Activated T-cell treated with anti-CD3 and anti-CD28 coated beads for 4 hours (primary cell): ENCODE measurements at places on chromosomes 1 and 21.
A peak's percentile ranks its signal among the peaks of the same experiment; 100 is the strongest.

DNA sequence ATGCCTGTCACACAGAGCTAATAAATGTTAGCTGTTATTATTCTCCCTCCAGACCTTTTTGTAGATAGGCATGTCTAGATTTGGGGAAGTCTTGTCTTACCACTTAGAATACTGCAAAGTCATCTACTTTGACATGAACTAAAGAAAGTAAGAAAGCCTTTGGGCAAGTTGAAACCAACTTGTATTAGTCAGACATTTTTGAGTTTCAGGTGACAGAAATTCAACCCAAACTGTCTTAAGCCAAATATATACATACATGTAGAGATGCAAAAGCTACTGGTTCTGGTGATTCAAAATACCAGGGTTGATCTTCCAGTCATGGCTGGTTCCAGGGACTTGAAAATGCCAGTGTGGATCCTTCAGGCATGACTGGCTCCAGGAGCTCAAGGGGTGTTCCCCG, 276.8 kb upstream of the TMEM51 start:
- no peak for DNase-seq

GRCh38 chr1:9128166-9128519, 759 bp downstream of the GPR157 start:
- DNase-seq, result no peak

DNA sequence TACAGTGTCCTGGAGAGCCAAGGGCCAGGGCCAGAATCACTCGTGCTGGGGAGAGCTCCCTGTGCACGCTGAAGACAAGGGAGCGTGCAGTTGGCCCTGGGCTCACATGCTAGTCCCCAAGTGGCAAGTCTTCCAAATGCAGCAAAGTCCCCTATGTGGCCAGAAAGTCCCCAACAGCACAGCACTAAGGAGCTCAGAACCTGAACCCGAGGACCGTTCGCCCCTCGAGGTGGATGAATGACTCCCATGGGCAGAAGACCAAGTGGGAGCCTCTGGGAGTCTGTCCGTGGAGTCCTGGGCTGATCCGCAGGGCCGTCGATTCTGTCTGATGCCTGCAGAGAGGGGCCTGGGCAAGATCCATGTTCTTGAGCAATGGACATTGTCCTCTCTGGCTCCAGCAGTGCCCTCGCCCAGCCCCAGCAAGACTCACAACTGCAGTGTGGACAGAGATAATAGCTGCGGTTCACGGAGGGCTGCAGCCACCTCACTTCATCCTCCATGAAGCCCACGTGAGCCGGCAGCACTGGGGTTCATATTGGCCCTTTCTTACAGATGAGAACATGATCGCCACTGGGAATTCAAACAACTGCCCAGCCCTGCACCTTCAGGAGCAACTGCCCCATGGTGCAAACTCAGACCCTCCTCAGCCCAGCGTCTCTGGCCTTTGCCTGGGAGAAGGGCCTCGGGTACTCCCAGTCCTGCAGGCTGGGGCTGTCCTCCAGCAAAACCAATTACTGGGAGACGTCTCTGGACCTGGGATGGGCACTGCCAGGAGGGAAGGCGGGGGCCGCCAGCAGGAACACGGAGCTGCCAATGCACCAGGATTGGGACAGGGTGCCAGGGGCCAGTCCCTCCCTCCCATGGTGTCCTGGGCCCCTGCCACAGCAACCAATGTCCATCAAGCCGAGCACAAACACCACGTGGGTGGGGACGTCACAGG, 243.7 kb downstream of the NPHP4 start:
- no peak for DNase-seq

GRCh38 chr1:11955221-11955620, 20.7 kb downstream of the PLOD1 start:
- no peak for DNase-seq

DNA sequence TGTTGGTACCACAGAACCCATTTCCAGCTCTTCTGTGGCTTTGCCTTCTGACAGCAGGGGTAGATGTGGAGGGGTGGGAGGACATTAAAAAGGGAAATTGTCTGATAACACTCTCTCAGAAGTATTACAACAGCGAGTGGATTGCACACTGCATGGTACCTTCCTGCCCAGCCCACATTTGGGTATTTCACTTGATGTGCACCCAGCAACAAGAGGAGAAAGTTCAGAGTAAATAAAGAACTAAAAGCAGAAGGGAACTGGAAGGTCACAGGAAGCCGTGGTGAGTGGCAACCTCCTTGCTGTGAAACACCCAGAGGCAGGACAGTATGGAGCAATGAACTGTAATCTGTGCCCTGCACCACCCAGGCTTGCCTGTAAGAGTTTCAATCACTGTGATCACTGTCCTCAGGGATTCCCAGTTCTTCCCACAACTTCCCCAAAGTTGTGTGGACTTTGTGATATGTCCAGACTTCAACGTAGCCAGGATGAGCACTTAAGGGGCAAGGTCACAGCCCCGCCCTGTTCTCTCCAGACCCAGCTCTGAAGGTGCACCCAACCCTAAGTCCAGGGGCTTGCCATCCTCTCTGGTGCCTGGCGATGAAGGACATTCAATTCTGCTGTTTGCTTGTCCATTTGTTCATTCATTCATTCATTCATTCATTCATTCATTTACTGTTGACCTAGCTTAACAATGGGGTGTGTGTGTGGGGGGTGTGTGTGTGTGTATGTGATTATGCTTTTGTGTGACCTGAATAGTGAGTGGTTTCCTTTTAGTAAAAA, 18.7 kb upstream of the F5 start:
- peak; percentile 19 for DNase-seq

- DNase-seq, result no peak
Observed at GRCh38 chr1:30299393-30299792, 424.0 kb downstream of the MATN1 start.

- DNase-seq, result no peak
Observed at GRCh38 chr1:89739013-89739843, 81.6 kb upstream of the LRRC8D start.

- no peak for DNase-seq
Observed at GRCh38 chr1:159591981-159592380, 4.4 kb downstream of the APCS start.

- DNase-seq, result no peak
Observed at GRCh38 chr1:9166289-9167235, 37.7 kb upstream of the GPR157 start.

DNA sequence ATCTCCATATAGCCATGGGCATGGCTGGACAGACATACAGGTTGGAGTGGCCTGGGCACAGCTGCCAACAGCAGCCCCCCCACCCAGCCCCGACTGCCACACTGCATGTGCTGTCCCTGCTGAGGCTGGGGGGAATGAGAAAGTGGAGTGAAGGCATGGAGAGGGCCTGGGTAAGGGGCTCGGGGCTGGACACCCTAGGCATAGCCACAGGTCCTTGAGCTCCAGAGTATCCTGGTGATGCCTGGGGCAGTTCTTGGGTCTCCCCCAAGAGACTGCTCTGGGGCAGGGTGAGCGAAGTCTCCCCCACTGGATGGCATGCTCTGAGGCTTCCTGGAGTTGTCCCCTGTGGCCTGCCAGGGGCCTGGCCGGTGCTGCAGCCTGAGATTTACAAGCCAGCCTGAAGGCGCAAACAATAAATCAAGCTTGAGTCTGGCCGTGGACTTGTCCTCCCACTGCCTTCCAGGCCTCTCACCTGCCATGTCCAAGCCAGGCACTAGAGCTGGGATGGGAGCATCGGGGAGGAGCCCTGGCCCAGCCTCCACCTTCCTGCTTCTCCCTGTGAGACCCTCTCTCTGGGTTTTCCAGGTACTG, 53.6 kb downstream of the FOXO6 start:
- DNase-seq, result no peak

- DNase-seq, result no peak
Observed at GRCh38 chr1:222706815-222707214, 5.5 kb downstream of the AIDA start.

- DNase-seq, result no peak
Observed at GRCh38 chr1:216387782-216388181, 35.5 kb downstream of the USH2A start.

DNA sequence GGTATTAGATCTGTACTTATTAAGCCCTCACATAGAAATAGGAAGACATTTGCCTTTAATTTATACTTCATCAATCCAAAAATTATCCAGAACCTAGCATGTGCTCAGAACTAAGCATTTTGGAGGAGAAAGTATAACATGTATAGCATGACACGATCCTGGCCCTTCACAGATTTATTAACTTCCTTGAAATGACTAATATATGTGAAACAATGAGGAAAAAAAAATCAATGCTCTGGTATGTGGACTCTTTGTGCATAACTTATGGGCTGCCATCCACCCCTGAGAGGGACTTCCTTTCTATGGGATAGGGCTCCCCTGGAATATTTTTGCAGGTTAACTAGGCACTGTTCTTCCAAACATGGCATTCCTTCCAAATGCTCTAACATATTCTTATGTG, 36.6 kb downstream of the CCDC185 start:
- DNase-seq, result no peak

GRCh38 chr1:156480411-156481192, 20.0 kb downstream of the MEF2D start:
- DNase-seq, result peak; percentile 71

- DNase-seq, result no peak
Observed at GRCh38 chr1:33338440-33339211, 17.7 kb upstream of the A3GALT2 start.

DNA sequence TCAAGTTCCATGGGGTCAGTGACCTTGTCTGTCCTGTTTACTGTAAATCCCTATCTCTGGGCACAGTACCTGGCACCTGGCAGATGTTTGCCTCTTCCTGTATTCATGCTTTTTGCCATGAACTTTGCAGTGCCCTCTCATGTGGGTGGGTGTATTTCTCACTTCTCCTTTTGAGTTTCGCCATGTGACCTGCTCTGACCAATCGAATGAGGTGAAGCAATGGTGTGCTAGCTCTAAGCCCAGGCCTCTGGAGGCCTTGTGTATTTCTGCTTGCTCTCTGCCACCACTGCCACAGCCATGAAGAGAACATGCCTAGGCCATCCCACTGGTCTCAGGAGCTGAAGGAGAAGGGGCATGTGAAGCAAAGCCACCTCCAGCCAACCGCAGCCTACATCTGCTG, 185.5 kb upstream of the ZC3H12A start:
- DNase-seq, result no peak

DNA sequence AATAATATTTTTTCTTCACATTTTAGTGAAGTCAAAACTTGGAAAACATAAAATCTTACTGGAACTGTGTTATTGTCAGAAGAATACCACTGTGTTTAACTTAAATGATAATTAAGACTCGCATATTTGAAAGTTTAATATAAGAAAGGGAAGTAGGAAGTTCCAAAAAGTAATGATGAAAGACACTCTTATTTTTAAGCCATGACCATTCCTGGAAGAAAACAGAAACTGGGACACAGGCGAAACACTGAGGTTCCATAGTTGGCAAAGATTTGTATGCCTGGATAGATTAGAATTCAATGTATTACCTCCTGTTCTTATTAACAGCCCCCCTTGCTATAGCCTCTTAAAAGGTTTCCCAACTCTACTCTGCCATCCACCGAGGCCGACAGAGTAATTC, 271.2 kb downstream of the DPYD start:
- no peak for DNase-seq

DNA sequence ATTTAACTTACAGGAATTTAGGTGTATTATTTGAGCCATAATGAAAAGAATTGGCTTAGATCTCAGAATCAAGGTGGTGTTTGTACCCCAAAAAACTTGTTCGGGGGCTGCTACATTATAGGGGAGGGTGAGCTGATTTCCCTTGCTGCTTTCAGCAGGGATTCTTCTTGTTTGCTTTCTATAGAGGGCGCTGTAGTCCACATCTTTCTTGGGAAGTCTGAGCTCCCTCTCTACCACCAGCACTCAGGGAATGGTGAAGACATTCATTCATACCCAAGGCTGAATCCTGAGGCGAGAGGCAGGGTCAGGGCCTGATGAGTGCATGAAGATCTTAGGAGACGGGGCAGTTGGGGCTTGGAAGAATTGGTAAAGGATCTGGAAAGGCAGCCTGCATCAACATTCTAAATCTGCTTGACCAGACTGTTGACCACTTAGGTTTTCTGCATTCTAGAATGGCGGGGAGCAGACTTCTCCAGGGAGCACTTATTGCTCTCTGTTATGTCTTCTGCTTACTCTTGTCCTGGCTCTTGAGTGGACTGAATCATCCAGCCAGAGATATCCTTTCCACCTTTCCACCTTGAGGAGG, 18.9 kb downstream of the SPATA46 start:
- DNase-seq, result no peak

DNA sequence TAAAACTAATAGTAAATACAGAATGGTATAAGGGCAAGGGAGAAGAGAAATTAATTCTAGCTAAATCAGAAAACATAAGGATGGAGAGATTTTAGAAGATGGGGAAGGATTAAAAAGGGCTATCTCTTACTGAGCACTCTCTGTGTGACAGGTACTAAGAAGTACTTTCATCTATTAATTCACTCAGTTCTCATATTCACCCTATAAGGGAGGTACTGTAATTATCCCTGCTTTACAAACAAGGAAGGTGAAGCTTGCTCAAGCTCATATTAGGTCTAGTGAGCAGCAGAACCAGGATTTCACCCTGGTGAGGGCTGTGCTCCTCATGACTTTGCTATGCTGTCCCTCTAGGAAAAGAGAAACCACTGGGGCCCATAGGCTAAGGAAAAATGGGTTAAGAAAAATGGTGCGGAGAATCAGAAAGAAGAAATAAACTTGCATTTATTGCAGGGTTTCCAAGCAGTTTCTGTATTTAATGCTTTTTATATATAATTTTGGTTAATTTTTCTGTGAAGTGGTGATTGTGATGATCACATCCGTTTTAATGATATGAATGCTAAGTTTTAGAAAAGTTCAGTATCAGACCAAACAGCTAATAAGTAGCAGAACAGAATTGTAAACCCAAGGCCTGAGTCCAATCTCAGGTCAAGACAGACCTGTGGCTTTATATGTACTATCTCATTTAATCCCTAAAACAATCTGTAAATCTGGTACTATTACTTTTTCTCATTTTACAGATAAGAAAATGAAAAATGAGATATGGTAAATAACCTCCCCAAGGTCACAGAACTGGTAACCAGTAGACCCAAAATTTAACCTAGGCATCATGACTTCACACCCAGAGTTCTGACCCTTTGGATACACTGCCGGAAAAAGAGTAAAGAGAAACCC, 1.7 kb downstream of the PCNX2 start:
- DNase-seq, result no peak

GRCh38 chr1:198660341-198661261, 21.8 kb downstream of the PTPRC start:
- DNase-seq, result no peak

GRCh38 chr1:66578841-66579240, 44.9 kb downstream of the SGIP1 start:
- DNase-seq, result no peak

GRCh38 chr1:107079249-107079648, 22.8 kb downstream of the PRMT6 start:
- no peak for DNase-seq

- DNase-seq, result peak; percentile 17
Observed at GRCh38 chr1:85275701-85276214, 674 bp downstream of the BCL10 start.

GRCh38 chr1:204265665-204266064, 51.9 kb upstream of the GOLT1A start:
- no peak for DNase-seq
